ENCODE measurements at places on chromosomes 5 and 9.

- DNase-seq, result no peak
Observed at GRCh38 chr5:9058161-9058560, 487.7 kb downstream of the SEMA5A start.

- DNase-seq, result no peak
Observed at GRCh38 chr9:108746001-108746400, 109.8 kb downstream of the ACTL7B start.

GRCh38 chr9:127628758-127629467, 16.8 kb downstream of the STXBP1 start:
- no peak for DNase-seq

DNA sequence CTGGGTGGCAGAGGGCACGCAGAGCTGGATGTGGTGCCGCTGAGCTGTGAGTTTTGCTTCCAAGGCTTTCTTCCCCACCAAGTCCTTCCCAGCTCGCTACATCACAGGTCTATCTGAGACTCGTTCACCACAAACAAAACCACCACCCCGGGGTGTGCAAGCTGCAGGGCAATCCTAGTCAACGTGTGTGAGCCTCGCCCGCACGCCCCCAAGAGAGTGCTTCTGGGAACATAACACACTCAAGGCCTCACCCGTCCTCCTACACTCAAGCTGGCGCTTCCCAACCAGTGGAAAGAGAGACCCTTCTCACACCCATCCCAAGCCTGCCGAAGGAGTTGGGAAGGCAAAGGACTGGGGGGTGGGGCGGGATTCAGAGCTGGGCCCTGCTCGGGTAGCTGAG, 10.6 kb downstream of the SNAPC4 start:
- DNase-seq, result no peak

- no peak for DNase-seq
Observed at GRCh38 chr5:116702776-116703175, 128.2 kb upstream of the SEMA6A start.
